HEK293T (cell line): ENCODE measurements at places on chromosomes 2 and 18.

GRCh38 chr2:221156062-221156734 lies 415.9 kb downstream of the EPHA4 start:
- no peak for DNase-seq

DNA sequence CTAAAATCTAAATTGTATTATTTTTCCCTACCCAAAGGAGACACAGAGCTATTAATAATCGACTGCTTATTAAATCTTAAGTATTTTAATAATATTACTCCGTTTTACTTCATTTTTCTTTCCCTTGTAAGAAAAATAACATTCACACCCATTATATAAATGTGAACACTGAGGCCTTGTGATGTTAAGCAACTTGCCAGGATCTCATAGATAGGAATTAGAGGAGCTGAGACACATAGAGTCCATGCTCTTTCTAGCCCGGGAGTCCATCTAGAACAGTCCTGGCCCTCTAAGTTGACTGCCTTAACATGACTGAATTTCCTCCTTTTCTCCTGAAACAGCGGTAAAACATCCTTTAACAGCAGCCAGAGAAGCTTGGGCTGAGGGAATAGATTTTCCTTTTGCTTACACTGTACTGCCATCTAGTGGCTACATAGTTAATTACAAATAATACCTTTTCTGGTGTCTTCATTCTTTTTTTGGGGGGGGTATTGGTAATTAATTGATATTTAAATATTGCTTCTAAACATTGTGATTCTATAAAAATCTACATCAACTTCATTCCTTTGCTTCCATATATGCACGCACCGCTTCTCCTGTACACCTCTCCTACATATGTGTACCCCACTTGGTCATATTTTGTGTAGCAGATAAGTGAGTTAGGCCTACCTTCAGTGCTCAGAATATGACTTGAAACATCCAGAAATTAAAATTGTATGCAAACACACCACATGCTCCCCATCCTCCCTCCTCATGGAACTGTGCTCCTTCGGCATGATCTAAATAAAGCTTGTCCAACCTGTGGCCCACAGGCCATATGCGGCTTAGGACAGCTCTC lies 125.8 kb upstream of the HNMT start:
- peak; percentile 65 for DNase-seq

- DNase-seq, result no peak
These were observed 16.6 kb downstream of the SP110 start for GRCh38 chr2:230203110-230203676.

DNA sequence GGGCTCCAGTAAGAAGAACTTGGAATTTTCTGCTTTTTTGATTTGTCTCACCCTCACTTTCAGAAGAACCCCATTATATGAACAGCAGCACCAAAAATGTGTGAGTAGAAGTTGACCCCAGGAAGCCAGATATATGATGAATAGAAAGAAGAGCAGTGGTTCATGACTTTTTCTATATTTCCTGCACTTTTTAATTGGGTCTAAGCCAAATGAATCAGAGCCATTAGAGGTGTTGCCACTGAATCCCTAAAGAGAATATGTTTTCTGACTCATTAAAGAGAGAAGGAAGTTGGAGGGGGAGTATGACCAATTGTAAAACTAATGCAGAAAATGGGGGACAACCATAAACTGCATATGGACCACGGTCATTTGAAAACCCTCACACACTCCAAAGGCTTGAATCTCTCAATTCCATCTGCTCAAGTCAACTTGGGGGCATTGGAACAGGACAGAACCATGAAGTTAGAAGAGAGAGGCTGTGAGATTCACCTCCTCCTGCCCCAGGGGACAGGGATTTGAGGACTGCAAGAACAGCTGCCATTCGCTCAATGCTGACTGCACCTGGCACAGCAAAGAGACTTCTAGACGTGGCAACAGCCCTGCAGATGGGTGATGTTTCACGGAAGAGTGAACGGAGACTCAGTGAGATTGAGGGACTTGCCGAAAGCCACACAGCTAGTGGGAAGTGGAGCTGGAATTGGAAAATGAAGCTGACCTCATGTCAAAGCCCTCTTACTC lies 3.0 kb downstream of the DAPL1 start:
- no peak for DNase-seq

GRCh38 chr2:205011031-205011430 lies 465.8 kb downstream of the PARD3B start:
- no peak for DNase-seq

DNA sequence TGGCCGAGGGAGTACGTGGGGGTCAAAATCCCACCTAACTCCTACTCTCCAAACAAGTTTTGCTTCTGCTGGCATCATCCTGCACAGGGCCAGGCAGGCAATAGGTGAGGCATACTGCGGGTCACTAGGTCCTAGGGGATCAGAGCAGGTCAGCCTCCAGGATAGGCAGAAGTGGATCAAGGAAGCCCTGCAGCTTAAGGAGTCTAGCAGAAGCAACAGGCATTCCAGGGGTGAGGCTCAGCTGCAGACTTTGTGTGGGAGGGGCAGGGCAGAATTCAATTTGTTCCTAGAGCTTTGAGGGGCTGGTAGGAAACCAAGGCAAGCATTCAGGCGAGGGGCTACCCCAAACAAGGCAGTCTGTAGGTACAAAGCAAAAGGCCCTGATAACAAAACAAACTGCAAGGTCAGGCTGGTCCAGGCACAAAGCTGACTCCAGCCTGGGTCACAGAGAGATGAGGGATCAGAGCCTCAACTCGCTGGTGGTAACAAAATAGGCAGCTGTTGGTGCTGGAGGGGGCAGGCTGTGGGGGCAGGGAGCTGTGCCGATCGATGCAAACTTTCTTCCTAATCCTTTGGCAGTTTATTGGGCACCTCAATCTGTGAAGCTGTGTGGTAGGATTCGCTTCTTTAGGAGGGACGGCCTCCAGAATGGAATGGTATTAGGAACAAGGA lies 101.4 kb upstream of the STPG4 start:
- no peak for DNase-seq
